Aorta (tissue), 5 donors: ENCODE measurements at places on chromosomes 7 and 10. TPM values are rescaled to one million over a fixed set of nuclear protein-coding genes. Genes with fewer than 3 reads are reported as not detected.

ATRNL1 gene
- total RNA-seq: 41.0 TPM

CD36 gene
- 114 TPM for total RNA-seq

DNA sequence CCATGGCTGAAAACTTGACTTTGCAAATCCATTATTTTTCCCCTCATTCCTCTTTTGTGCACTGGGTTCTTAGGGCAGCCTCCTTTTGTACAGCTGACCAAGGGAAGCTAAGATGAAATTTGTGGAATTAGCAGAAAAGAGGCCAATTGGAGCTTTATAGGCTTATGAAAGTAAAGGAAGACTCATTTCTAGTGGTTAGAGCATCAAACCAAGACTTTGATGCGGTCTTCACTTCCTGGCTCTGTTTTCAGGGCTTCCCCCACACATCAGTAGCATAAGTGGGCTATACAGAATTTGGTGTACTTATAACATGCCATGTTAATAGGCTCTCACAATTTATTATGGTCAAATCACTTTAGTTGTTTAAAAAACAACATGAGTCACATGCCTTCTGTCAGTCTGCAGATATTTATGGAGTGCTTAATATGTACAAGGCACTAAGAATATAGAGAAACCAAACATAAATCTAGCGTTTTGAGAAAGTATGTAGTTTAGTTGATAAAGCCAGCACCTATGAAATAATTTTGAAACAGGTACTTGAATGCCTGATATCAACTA lies 5.7 kb downstream of the AUTS2 start:
- H3K27ac ChIP-seq: no peak overlapping the region
- H3K27me3 ChIP-seq: no peaks in the 10 kb centered on the region
- H3K4me1 ChIP-seq: no peaks in the 10 kb centered on the region
- H3K36me3 ChIP-seq: no peaks in the 10 kb centered on the region
- no peak overlapping the region for H3K4me3 ChIP-seq

GRCh38 chr7:155263051-155263450 lies 34.6 kb upstream of the INSIG1 start:
- no peak overlapping the region for H3K4me3 ChIP-seq
- no peaks in the 10 kb centered on the region for H3K4me1 ChIP-seq
- no peak for DNase-seq
- H3K27me3 ChIP-seq: no peaks in the 10 kb centered on the region

DNA sequence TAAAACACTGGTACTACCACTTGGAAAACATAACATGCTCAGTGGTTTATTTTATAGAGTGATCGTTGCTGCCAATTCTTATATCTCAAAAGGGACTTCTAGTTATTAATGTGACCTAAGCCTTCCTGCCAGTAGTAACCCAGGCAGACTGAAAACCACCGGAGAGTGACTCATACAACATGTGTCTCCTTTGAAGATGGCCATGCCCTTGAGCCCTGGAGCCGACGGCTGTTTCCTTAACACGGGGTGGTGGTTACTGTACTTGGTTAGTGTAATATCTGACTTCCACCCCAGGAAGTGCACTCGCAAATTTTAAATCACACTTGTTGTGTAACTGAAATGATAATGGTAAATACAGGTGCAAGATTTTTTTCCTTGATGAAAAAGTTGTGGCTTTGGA lies 30.5 kb downstream of the JAKMIP3 start:
- DNase-seq: no peak
- H3K4me3 ChIP-seq: no peak overlapping the region
- H3K4me1 ChIP-seq: no peaks in the 10 kb centered on the region
- no peaks in the 10 kb centered on the region for H3K27me3 ChIP-seq
- no peaks in the 10 kb centered on the region for H3K36me3 ChIP-seq

GRCh38 chr7:107891636-107892366 lies 818 bp downstream of the DLD start:
- H3K27me3 ChIP-seq: no peaks in the 10 kb centered on the region
- H3K27ac ChIP-seq: no peak overlapping the region
- H3K4me1 ChIP-seq: peaks cover 3% of the 10 kb centered on the region
- H3K4me3 ChIP-seq: peak overlapping the region; percentile 78
- DNase-seq: no peak

- no peak overlapping the region for H3K4me3 ChIP-seq
- H3K36me3 ChIP-seq: no peaks in the 10 kb centered on the region
- H3K27me3 ChIP-seq: no peaks in the 10 kb centered on the region
- peak; percentile 77 for DNase-seq
- no peak overlapping the region for H3K27ac ChIP-seq
Observed at GRCh38 chr7:105776068-105776790, 100.2 kb downstream of the ATXN7L1 start.

- H3K4me3 ChIP-seq: no peak overlapping the region
- H3K4me1 ChIP-seq: peaks cover 10% of the 10 kb centered on the region
- no peak for DNase-seq
- H3K27me3 ChIP-seq: no peaks in the 10 kb centered on the region
Observed at GRCh38 chr7:44469461-44470134, 20.9 kb downstream of the NUDCD3 start.

GRCh38 chr7:157687845-157688532 lies 351.2 kb downstream of the DNAJB6 start:
- no peaks in the 10 kb centered on the region for H3K4me1 ChIP-seq
- H3K4me3 ChIP-seq: no peak overlapping the region
- no peak overlapping the region for H3K27ac ChIP-seq
- no peaks in the 10 kb centered on the region for H3K36me3 ChIP-seq
- no peaks in the 10 kb centered on the region for H3K27me3 ChIP-seq
- no peak for DNase-seq

GRCh38 chr10:323651-324293 lies 188.5 kb downstream of the ZMYND11 start:
- H3K4me1 ChIP-seq: no peaks in the 10 kb centered on the region
- no peak overlapping the region for H3K27ac ChIP-seq
- DNase-seq: peak; percentile 97
- H3K4me3 ChIP-seq: no peak overlapping the region

ZNF804B gene
- total RNA-seq: not detected

CRYGN gene
- 0.84 TPM for total RNA-seq

- no peaks in the 10 kb centered on the region for H3K4me1 ChIP-seq
- no peak for DNase-seq
- H3K36me3 ChIP-seq: no peaks in the 10 kb centered on the region
- no peaks in the 10 kb centered on the region for H3K27me3 ChIP-seq
- no peak overlapping the region for H3K4me3 ChIP-seq
- H3K27ac ChIP-seq: no peak overlapping the region
Observed at GRCh38 chr7:113131367-113131766, 13.0 kb upstream of the SMIM30 start.

GIMAP4 gene
- 37.9 TPM for total RNA-seq

- no peaks in the 10 kb centered on the region for H3K36me3 ChIP-seq
- no peak overlapping the region for H3K4me3 ChIP-seq
- no peaks in the 10 kb centered on the region for H3K4me1 ChIP-seq
- H3K27ac ChIP-seq: no peak overlapping the region
- no peak for DNase-seq
- H3K27me3 ChIP-seq: no peaks in the 10 kb centered on the region
Observed at GRCh38 chr7:150831851-150832250, 20.5 kb upstream of the AOC1 start.

DOCK1 gene
- total RNA-seq: 64.6 TPM

DNA sequence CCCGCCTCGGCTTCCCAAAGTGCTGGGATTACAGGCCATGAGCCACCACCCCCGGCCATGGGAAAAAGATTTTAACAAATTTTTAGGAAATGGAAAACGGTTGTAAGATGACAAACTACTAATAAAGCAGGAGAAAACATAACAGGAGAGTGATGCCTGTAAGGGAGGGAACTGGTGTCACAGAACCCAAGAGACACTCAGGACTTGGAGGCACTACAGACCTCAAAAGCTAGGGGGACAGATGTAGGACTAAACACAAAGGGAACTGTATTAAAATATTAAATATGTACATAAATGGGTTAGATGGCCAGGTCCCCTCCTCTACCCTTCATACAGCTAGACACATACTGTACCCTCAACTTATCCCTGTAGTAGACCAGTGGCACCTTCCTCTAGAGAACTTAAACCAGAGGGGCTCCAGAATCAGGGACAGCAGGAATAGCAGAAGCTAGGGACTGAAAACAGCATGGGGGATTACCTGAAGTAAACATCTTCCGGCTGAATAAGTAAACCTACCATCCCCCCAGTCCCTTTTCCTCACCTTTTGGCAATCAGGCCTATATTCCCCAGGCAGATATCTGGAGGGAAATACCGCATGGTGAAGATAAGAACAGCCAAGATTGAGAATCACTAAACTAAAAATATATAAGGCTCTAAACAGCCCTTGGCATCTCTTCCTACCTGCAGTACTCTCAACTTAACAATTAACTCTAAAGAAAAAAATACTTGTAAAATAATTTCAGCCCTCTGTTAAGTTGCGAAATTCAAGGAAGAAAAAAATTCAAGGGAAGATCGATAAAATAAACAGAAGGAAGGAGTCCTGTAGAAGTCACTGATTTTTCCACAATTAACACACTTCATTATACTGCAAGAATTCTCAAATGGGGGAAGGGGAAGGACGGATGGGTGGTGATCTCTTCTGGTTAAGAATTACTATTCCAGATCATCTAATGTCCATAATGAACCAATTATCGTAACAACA lies 15.5 kb downstream of the TM9SF3 start:
- H3K27me3 ChIP-seq: no peaks in the 10 kb centered on the region
- H3K4me1 ChIP-seq: no peaks in the 10 kb centered on the region
- H3K36me3 ChIP-seq: no peaks in the 10 kb centered on the region
- DNase-seq: no peak
- H3K27ac ChIP-seq: no peak overlapping the region

- H3K36me3 ChIP-seq: no peaks in the 10 kb centered on the region
- no peak overlapping the region for H3K27ac ChIP-seq
- DNase-seq: no peak
- no peaks in the 10 kb centered on the region for H3K4me1 ChIP-seq
- no peaks in the 10 kb centered on the region for H3K27me3 ChIP-seq
Observed at GRCh38 chr10:32972460-32972859, 14.4 kb upstream of the ITGB1 start.

GRCh38 chr10:70315815-70316214 lies 32.0 kb upstream of the NPFFR1 start:
- H3K36me3 ChIP-seq: no peaks in the 10 kb centered on the region
- no peak overlapping the region for H3K4me3 ChIP-seq
- DNase-seq: peak; percentile 3
- no peaks in the 10 kb centered on the region for H3K27me3 ChIP-seq

CPA4 gene
- total RNA-seq: 0.45 TPM

SAP25 gene
- 7.5 TPM for total RNA-seq

- DNase-seq: no peak
- H3K36me3 ChIP-seq: peaks cover 2% of the 10 kb centered on the region
- no peak overlapping the region for H3K4me3 ChIP-seq
- H3K4me1 ChIP-seq: no peaks in the 10 kb centered on the region
Observed at GRCh38 chr10:112768121-112768520, 181.9 kb upstream of the TCF7L2 start.

DNA sequence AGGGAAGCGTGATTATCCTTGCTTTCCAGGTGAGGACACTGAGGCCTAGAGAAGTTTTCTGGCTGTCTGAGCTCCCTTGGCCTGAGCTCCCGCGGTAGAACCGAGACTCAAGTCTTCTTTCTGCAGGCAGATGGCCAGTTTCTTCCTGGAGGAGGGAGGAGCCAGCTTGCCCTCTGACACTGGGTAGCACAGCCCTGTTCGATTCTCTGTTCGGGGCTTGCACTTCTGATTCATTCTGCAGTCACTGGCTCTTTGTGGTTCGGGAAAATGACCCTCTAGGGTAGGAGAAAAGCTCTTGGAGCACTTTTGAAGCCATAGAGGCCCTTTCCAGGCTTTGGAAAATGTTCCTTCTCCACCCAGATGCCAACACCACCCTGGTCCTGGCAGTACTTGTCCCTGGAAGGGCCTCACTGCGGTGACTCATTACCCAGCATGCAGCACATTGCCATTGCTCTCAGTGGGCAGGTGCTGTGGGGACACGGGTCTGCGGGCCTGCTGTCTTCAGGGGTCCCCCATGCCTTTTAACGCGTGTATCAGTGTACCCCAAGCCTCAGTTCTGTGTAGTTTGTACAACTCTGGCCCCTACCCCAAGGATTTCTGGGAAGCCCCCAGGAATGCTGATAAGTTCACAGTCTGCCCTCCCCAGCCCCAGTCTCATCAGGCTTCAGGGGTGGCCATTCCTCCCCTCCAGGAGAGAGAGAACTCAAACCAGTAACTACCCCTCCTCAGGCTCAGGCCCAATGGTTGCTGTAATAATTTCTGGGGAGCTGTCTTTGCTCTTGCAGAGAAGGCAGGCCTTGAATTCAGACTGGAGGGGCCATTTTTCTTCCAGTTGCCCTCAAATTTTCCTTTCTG lies 11.9 kb downstream of the CHST3 start:
- H3K36me3 ChIP-seq: no peaks in the 10 kb centered on the region
- H3K27me3 ChIP-seq: no peaks in the 10 kb centered on the region
- peak; percentile 87 for DNase-seq
- H3K4me3 ChIP-seq: no peak overlapping the region
- no peak overlapping the region for H3K27ac ChIP-seq
- peaks cover 1% of the 10 kb centered on the region for H3K4me1 ChIP-seq

PIP gene
- not detected for total RNA-seq

- H3K27me3 ChIP-seq: no peaks in the 10 kb centered on the region
- H3K36me3 ChIP-seq: no peaks in the 10 kb centered on the region
- no peak overlapping the region for H3K4me3 ChIP-seq
- no peak for DNase-seq
Observed at GRCh38 chr7:136079478-136079892, 102.3 kb upstream of the MTPN start.
